ENCODE measurements at places on chromosomes 16 and 17. TPM values are rescaled to one million over a fixed set of nuclear protein-coding genes. Genes with fewer than 3 reads are reported as not detected.

Gene P2RX5
- total RNA-seq, result 4.5 TPM

Gene FSCN2
- 0.47 TPM for total RNA-seq

Gene CHP2
- not detected for total RNA-seq

Gene GNG13
- total RNA-seq, result not detected

Gene CNTNAP1
- total RNA-seq, result 2.9 TPM

Gene PTX4
- not detected for total RNA-seq

Gene FBXW10
- under 0.01 TPM for total RNA-seq

Gene PYDC1
- not detected for total RNA-seq

Gene SCNN1B
- total RNA-seq, result 3.0 TPM

Gene ZNF750
- total RNA-seq, result 0.99 TPM

Gene PRSS53
- total RNA-seq, result 1.7 TPM

Gene AXIN1
- total RNA-seq, result 21.7 TPM

Gene MRPL27
- 73.5 TPM for total RNA-seq

Gene REXO5
- 3.4 TPM for total RNA-seq

Gene ZNF646
- total RNA-seq, result 13.2 TPM

Gene SULT1A4
- 1.9 TPM for total RNA-seq

Gene PERCC1
- 0.33 TPM for total RNA-seq

Gene PCGF2
- 3.0 TPM for total RNA-seq

Gene TBC1D3D
- total RNA-seq, result 2.1 TPM

Gene PIK3R5
- not detected for total RNA-seq
